Type B pancreatic cell (in vitro differentiated cells): ENCODE measurements at places on chromosomes 5 and 9. TPM values are rescaled to one million over a fixed set of nuclear protein-coding genes. Genes with fewer than 3 reads are reported as not detected.

- no peak for DNase-seq
- H3K27ac ChIP-seq, result no peak overlapping the region
- H3K4me3 ChIP-seq, result peak overlapping the region; percentile 61
- H3K27me3 ChIP-seq, result no peaks in the 10 kb centered on the region
- H3K36me3 ChIP-seq, result peaks cover 19% of the 10 kb centered on the region
Observed at GRCh38 chr5:40784027-40784653, 14.0 kb downstream of the PRKAA1 start.

DNA sequence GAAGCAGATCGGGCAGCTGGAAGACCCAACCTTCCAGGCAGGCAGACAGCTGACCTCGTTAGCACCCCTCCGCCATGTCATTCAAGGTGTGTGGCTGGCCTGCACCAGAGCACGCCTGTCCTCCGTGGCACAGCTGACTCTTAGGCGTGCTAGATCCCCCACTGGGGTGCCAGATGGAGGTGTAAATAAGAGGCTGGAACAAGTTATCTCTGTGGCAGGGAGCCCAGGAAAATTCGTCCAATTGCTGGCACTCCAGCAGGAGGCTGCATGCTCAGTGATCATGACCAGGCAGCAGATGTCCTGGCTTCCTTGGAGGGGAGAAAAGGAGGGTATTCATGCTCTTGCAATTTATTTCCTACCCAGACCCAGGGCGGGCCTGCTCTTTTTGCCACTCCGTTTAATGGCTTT is 7.8 kb upstream of the ALDOB start:
- peaks cover 17% of the 10 kb centered on the region for H3K27me3 ChIP-seq
- H3K4me3 ChIP-seq, result no peak overlapping the region
- H3K27ac ChIP-seq, result no peak overlapping the region
- no peaks in the 10 kb centered on the region for H3K36me3 ChIP-seq

DNA sequence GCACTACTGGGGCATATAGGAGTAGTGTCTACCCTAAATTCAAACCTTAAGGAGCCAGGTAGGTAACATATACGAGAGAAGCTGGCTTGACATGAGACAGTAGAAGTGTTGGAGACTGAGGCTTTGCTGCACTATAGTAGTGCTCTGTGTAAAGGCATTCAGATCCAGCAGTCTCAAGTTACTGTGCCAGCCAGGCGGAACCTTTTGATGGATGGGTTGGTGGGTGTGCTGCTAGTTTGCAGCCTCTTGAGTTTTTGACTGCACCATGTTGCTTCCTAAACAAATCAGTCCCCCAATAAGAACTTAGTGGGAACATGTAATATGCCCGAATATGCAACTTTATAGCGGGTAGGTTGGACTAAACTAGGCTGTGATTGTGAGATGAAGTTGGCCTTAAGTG is 1.5 kb downstream of the CLTA start:
- H3K27ac ChIP-seq, result peak overlapping the region; percentile 88
- peaks cover 14% of the 10 kb centered on the region for H3K27me3 ChIP-seq
- H3K4me3 ChIP-seq, result peak overlapping the region; percentile 94
- H3K4me1 ChIP-seq, result peaks cover 40% of the 10 kb centered on the region
- peaks cover 13% of the 10 kb centered on the region for H3K36me3 ChIP-seq

DNA sequence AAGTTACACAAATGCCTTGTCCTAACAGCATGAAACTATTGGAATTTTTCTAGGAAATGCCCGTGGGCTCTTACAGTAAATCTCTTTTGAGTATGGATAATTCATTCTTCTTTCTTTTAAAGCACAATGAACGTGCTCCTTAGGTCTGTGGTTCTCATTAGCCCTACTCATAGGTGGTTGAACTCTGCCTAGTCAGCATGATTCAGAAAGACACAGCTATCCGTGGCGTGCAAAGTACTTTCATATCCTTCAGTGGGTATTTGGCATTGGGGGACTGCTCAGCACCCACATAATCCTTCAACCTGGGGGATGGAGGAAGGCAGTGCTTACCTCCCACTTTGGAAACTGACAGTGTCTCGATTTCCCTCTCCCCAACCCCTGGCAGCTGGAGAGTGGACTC is 462.0 kb upstream of the CLINT1 start:
- H3K27ac ChIP-seq, result no peak overlapping the region
- peaks cover 29% of the 10 kb centered on the region for H3K4me1 ChIP-seq
- no peaks in the 10 kb centered on the region for H3K36me3 ChIP-seq
- DNase-seq, result no peak
- H3K4me3 ChIP-seq, result no peak overlapping the region

GRCh38 chr9:116493183-116493860 is 193.8 kb upstream of the TRIM32 start:
- DNase-seq, result no peak
- no peak overlapping the region for H3K4me3 ChIP-seq
- peak overlapping the region; percentile 10 for H3K27ac ChIP-seq
- peaks cover 38% of the 10 kb centered on the region for H3K4me1 ChIP-seq
- H3K36me3 ChIP-seq, result no peaks in the 10 kb centered on the region

DNA sequence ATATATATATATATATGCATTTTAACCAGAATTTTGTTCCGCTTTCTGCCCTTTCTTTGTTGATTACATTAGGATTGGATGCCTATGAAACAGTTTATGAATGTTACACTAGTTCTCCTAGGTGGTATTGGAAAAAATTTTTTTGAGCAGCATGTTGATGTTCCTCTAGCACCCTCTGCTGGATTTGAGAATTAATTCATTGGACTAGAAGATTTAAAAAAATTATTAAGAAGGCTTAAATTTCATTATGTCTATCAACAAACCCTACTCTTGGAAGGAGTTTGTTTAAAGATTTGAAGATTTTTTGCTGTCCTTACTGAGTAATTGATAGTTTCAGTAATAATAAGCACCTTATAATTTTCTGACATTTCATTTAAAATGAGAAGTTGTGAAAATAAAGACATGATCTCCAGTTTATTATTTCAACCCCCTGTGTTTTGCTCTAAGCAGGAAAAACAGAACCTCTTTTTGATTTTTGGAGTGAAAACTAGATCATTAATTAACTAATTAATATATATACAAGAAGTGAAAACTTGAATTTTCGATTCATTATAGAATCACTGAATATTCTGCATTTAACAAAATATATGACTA is 89.6 kb downstream of the CCDC171 start:
- no peaks in the 10 kb centered on the region for H3K4me1 ChIP-seq
- DNase-seq, result no peak
- no peak overlapping the region for H3K27ac ChIP-seq
- H3K27me3 ChIP-seq, result no peaks in the 10 kb centered on the region

GRCh38 chr5:107455111-107455544 is 215.6 kb downstream of the EFNA5 start:
- H3K4me1 ChIP-seq, result peaks cover 48% of the 10 kb centered on the region
- peak overlapping the region; percentile 50 for H3K27ac ChIP-seq
- peak overlapping the region; percentile 46 for H3K4me3 ChIP-seq
- DNase-seq, result no peak
- peaks cover 8% of the 10 kb centered on the region for H3K36me3 ChIP-seq

GRCh38 chr9:69060766-69061165 is 25.2 kb downstream of the FXN start:
- no peak overlapping the region for H3K4me3 ChIP-seq
- no peaks in the 10 kb centered on the region for H3K4me1 ChIP-seq
- H3K27ac ChIP-seq, result no peak overlapping the region

GRCh38 chr5:17816944-17817343 is 182.7 kb downstream of the TAF11L14 start:
- H3K4me1 ChIP-seq, result no peaks in the 10 kb centered on the region
- no peak for DNase-seq
- H3K27me3 ChIP-seq, result no peaks in the 10 kb centered on the region
- no peak overlapping the region for H3K27ac ChIP-seq

The C5orf58 gene
- total RNA-seq, result not detected in 2 replicates

The ASB6 gene
- total RNA-seq, result 20.7 and 22.4 TPM in 2 replicates

The ZNF354B gene
- 20.2 and 27.8 TPM in 2 replicates for total RNA-seq

The MAMDC2 gene
- total RNA-seq, result 2.2 and 4.0 TPM in 2 replicates

The GFI1B gene
- 0.45 TPM in 1 of 2 replicates, not detected in the other for total RNA-seq
